ENCODE measurements at places on chromosomes 3 and 15.

- DNase-seq = no peak
These were observed 66.1 kb downstream of the WHAMM start for GRCh38 chr15:82875411-82876003.

DNA sequence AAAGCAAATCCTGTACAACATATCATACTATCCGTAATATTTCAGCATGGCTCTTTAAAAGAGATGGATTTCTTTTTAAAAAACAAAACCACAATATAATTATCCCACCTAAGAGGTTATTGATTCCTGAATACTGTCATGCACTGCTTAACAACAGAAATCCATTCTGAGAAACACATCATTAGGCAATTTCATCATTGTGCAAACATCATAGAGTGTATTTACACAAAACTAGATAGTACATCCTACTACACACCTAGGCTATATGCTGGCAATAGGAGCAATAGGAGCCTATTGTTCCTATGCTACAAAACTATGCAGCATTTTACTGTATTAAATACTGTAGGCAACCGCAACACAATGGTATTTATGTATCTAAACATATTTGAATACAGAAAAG lies 242.0 kb downstream of the NEK10 start:
- DNase-seq = no peak

DNA sequence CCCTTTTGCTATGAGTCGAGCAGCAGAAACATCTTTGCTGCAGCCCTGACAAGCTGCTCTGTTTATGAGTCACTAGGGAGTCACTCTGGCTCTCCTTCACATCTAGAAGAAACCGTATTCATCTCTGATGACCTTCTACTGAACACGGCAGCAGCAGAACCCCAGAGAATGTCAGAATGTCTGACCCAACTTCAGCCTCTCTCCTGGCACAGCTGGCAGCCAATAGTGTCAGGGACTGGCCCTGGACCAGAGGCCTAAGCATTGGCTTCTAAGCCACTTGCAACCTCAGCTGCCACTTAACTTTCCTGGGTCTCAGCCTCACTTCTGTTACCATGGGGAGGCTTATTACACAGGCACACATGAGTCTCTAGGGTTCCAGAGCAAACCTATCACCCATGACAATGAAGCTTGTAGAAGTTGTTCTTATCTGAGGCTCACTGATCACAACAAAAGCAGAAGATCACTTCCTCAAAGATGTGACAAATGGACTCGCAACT lies 184.1 kb upstream of the TLE3 start:
- no peak for DNase-seq

DNA sequence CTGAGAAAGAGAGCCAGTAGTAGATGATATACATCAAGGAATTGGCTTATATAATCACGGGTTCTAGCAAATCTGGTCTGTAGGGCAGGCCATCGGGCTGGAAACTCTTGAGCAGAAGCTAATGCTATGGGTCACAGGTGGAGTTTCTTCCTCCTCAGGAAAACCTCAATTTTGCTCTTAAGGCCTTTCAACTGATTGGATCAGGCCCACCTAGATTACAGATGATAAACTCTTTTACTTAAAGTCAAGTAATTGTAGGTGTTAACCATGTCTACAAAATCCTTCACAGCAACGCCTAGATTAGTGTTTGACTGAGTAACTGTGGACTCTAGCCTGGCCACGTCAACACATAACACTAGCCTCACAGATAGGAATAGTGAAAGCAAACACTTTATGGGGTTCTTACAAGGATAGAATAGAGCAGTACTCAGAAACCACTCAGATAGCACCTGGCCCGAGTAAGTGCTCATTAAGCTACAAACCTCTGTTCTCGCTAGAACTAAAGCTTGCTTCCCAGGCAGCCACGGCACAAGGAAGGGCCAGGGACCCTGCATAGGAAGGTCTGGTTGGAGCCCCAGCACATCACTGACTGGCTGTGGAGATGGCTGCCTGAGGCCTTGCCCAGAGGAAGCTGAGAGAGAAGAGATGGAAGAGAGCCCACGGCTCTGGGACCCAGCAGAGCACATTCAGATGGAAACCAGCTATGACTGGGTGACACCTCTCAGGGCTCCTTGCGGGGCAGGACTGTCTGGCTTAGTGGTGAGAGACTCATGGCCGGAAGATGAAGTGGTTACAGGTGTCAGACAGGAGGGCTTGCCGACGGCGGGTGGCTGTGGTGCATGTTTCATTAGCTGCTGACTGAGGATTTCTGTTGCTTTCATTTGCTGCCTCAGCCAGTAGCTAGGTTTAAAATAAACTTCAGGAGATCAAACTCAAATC lies 202.5 kb upstream of the TLE3 start:
- DNase-seq = no peak

- DNase-seq = no peak
These were observed 2.9 kb downstream of the IFT122 start for GRCh38 chr3:129442947-129443346.

- DNase-seq = no peak
These were observed 29.0 kb upstream of the ZMAT3 start for GRCh38 chr3:179100652-179101051.

GRCh38 chr3:62421207-62421606 lies 47.9 kb upstream of the FEZF2 start:
- DNase-seq = no peak

DNA sequence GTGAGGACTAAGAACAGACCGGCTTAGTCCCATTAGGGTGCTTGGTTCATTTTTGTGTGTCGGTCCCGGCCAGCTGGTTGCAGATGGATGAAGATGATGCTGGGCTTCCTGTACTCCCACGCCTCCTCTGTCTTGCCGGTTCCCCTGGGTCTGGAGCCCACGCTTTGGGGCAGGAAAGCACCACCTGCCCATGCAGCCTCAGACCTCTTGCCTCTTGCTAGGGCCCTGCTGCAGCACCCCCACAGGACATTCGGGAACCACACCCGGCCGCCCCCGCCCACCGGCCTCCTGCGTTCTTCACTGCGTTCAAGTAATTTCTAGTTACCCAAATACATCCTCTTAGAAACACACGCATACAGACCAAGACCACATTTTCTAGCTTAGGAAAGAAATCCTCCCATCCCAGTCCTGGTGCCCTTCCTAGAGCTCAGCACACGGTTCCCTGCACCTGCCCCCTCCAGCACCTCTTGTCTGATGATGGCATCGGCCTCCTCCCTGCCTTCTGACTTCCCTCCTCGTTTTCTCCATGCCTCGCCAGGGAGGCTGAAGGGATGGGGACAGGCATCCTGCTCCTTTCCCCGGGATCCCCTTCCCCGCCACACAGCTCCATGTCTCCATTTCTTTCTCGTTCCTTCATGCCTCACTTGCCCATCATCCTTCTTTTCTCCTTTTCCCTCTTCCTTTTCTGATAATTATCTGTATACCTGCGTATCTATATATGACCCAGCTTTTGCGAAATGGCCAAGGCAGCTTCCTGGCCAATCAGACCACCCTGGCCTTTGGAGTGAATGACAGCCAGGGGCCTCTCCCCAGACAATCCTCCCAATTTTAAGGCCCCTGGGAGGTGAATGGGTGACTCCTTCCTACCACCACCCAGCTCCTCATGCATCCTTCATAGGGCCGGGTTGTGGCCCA lies 30.9 kb downstream of the FAM3D start:
- peak; percentile 82 for DNase-seq

DNA sequence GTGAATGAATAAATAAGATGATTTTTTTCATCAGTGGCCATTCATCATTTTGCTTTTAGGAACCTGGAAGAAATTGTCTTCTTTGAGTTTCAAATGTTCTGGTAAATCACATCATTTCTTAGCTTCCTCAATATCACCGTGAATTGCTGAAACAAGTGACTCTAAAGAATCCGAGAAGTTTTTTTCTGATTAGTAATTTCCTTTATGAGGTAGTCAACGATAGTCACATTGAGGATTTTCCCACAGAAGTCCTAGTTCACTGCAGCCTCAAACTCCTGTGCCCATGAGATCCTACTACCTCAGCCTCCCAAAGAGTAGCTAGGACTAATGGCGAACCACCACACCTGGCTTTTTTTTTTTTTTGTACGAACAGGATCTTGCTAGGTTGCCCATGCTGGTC lies 3.6 kb upstream of the TMPRSS7 start:
- no peak for DNase-seq

- DNase-seq = no peak
These were observed 286.4 kb downstream of the ZIC4 start for GRCh38 chr3:147119989-147120388.
